ENCODE measurements at places on chromosomes 16 and 17.

DNA sequence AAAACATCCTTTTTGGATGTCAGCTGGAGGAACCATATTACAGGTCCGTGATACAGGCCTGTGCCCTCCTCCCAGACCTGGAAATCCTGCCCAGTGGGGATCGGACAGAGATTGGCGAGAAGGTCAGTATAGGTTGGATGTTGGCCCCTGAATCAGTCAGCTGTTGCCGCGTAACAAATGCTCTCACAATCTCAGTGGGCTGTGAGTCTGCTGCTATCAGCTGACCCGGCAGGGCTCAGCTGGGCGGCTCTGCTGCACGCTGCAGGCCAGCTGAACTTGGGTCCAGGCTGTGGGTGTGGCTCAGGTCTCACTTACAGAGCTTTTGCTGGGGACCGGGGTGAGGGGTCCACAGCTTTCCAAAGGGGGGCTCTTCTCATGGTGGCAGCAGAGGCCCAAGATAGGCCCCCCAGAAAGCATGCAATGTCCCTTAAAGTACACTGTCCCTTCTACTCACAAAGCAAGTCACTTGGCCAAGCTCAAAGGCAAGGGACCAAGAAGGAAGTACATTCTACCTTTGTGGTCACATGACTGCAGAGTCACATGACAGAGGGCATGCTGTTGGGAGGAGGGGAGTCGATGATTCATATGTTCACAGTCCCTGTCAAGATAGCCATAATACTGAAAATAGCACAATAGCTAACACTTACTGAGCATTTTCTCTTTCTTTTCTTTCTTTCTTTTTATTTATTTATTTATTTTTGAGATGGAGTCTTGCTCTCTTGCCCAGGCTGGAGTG is 134.2 kb downstream of the ABCC1 start:
- DNase-seq = peak; percentile 16

DNA sequence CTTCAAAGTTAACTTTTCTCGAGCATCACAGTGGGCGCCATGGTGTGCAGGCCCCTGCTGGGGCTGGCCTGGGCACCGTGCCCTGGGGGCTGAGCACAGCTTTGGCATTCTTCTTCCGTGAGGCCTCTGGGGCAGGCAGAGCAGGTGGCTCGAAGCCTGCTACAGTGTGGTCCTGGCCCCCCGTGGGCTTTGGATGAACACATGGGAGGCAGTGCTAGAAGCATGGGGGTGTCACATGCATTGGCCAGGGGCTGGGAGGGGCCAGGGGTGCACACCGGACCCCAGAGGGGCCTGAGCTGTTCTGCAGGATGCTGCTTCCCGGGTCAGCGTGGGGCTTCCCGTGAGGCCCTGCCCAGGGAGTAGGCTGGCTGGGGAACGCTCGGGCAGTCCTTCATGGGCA is 12.1 kb upstream of the C16orf74 start:
- no peak for DNase-seq

- DNase-seq = no peak
Observed at GRCh38 chr17:10776381-10776780, 27.5 kb downstream of the TMEM238L start.

- no peak for DNase-seq
Observed at GRCh38 chr17:69331756-69332155, 4.8 kb upstream of the ABCA5 start.

DNA sequence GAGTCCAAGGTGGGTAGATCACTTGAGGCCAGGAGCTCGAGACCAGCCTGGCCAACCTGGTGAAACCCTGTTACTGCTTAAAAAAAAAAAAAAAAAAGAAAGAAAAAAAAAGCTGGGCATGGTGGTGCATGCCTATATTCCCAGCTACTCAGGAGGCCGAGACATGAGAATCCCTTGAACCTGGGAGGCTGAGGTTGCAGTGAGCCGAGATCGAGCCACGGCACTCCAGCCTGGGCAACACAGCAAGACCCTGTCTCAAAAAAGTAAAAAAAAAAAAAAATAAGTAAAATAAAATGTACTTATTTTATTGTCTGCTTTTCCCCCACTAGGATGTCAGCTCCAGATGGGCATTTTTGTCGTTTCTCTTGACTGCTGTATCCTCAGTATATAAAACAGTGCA is 107.7 kb downstream of the ABCC1 start:
- DNase-seq = no peak

DNA sequence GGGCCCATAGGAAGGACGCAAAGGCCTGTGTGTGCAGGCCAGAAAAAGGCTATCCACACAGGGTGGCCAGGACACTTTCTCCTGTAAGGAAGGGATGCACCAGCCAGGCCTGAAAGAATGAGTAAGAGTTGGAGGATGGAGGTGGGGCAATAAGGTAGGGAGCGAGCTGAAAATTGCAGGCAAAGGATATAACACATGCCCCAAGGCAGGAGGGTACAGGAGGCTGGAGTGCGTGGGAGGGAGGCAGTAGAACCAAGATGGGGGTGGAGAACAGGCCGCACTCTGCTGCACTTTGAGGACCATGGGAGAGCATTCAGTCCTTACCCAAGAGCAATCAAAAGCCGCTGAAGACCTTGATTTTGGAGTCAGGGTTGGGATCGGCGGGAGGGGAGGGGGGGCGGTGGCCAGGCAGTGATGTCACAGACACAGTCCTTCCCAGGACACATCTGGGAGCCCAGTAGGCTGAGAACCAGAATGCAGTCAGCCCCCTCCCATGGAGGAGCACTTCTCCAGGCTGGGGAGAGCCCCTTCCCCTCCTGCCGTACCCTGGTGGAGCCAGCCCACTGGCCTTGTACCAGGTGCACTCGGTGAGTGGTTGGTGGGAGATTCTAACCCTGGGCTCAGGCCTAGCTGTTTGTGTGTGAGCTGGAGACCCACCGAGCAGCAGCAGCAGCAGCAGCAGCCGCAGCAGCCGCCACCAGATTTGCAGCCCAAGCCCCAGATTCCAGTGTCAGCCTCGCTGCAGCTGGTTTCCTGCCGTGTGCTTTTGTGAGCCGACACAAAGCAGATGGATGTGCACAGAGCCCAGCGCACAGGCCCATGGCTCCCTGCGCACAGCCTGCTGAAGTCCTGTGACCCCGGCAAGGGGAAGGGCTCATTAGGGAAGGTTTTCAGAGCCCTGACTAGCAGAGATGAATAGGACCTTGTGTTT is 17.5 kb downstream of the ANKRD40 start:
- peak; percentile 81 for DNase-seq

- no peak for DNase-seq
Observed at GRCh38 chr16:50692644-50692998, 785 bp upstream of the NOD2 start.

DNA sequence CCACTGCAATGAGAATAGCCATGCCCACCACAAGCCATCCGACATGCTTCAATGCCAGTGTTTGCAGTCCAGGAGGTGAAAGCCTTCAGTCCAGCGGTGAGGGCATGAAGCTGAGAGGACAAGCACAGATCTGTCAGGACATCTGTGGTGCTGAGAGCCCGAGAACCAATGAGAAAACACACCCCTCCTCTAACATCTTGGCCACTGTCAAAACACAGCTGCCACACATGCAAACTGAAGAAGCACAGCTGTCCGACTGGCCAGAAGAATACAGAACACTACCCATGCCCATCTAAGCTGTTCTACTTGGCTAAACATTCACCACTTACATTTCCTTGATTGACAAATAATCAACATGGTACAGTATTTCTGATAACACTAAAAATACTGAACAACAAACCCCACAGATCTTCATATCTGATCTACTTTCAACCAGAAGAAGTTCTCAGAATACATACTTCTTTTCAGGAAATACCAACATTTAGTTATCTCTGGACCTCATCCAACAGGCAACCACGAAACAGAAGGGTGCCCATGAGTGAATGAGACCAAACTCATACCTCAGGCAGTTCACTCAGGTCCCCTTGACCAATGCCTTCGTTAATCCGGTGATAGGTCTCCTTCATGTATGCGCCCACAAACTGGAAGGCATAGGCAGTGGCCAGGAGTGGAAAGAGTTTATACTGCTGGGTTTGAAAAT is 10.2 kb upstream of the FBF1 start:
- DNase-seq = no peak

DNA sequence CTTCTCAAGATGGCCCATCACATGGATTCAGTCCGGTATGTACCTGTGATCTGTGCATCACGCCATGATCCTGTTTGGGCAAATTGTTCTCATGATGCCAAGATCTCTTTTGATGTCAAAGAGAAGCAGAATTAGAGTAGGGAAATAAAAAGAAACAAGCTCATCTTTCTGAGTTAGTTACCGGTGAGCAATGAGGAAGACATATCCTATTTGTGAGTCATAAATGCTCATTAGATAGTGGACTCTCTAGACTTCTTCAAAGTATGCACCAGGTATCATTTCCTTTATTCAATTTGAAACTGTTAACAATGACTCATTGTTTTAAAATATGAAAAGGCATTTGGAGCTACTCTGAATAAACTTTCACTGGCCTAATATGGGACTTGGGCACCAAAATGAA is 8.0 kb upstream of the KRTAP4-12 start:
- peak; percentile 6 for DNase-seq

GRCh38 chr17:45288825-45289224 is 26.9 kb upstream of the SPATA32 start:
- no peak for DNase-seq

- no peak for DNase-seq
Observed at GRCh38 chr17:40818343-40818732, 4.1 kb downstream of the KRT10 start.

- DNase-seq = peak; percentile 78
Observed at GRCh38 chr16:48511716-48512115, 98.3 kb downstream of the N4BP1 start.

DNA sequence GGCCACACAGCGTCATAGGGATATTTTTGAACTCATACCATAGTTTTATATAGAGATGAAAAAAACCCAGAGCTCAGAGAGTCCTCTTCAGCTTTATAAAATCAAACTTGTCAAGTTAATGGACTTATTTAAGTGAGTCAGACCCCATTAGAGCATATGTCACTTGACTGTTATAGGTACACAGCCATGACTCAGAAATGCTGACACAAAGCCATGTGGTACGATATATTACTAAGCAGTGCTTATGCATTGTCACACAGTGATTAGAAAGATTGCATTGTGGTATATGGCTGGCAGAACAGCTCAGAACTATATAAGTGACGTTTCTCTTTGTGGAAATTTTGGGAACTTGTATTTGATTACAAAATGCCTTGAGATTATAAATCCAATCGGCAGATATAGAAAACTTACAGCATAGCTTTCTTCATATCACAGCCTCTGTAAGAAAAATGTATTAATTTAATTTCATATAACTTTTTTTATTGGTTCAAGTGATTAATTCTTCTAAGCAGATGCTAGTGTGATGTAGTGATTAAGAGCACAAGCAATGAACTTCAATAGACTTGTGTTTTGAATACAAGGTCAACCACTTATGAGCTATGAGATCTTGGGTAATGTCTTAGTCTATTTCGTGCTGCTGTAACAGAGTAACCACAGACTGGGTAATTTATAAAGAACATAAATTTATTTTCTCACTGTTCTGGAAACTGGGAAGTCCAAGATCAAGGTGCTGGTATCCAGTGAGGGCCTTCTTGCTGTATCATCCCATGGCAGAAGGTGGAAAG is 25.8 kb upstream of the GINS3 start:
- peak; percentile 53 for DNase-seq

- DNase-seq = peak; percentile 83
Observed at GRCh38 chr17:5237541-5238016, 2.9 kb upstream of the SCIMP start.

DNA sequence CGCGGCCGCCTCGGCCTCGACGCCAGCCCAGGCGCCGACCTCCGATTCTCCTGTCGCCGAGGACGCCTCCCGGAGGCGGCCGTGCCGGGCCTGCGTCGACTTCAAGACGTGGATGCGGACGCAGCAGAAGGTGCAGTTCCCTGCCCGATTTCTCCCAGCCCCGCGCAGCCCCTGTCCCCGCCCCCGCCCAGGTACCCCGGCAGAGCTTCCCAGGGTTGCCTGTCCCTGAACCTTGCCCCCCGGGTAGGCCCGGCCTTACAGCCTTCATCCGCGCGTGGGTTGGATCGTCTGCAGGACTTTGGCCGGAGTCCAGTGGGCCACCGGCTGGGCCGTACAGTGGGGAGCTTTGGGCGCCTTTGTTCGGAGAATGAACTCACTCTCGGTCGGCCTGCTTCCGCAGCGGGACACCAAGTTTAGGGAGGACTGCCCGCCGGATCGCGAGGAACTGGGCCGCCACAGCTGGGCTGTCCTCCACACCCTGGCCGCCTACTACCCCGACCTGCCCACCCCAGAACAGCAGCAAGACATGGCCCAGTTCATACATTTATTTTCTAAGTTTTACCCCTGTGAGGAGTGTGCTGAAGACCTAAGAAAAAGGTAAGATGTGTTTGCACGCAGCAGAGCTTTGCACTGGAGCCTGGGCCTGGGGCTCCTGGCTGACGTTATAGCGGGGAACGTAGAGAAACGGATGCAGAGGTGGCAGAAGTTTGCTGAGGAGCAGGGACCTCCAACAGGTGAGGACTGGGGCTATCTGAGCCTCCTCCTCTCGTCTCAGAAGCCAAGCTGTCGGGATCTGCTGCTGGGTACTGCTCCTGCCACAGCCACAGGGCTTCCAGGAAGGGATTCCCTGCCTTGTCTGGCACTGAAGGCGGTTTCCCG is 593 bp downstream of the GFER start:
- DNase-seq = no peak

- DNase-seq = no peak
Observed at GRCh38 chr17:39823407-39824054, 40.6 kb downstream of the IKZF3 start.

- DNase-seq = no peak
Observed at GRCh38 chr16:29893553-29893952, 5.8 kb downstream of the SEZ6L2 start.

GRCh38 chr17:78257810-78258322 is 26.4 kb downstream of the TMEM235 start:
- no peak for DNase-seq

DNA sequence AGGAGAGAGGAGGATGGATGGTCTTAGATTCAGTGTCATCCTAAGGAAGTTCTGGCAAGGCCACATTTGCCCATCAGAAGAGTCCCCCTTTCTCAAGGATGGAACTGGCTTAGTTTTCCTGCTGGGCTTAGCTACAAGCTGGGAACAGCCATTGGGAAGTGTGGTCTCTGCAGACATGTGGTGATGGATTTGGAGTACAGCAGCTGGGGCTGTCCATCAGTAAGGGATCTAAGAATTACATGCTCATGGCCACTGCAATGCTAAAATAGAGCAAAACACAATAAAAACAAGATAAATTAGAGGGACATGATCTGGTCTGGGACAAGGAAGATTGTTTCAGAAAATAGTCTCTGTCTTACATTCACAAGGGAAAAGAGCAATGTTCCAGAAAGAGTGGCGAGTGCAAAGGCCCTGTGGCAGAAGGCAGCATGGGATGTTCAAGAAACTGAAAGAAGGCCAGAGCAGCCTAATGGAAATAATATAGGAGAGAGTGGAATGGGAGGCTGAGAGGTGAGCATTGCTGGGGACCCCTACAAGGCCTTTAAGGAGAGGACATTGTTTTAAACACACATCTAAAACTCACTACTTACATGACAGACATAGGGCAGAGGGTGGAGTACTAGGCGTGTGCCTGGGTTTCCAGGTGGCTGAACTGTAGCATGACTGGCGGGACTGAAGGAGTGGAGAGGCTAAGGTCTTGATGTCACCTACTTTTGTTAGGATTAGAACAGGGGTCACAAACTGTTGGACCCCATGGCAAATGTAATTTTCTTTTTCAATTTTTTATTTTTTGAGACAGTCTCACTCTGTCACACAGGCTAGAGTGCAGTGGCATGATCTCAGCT is 17.0 kb upstream of the TOX3 start:
- DNase-seq = no peak

GRCh38 chr16:48385253-48386150 is at the start of gene SIAH1:
Gene SIAH1 (minus strand): TSS chr16:48385413. CDS start chr16:48362428, 22,985 bp downstream.
- peak; percentile 83 for DNase-seq

All from MCF 10A (cell line).